Stomach (tissue), 19 donors: ENCODE measurements at places on chromosomes 1 and 21. TPM values are rescaled to one million over a fixed set of nuclear protein-coding genes. Genes with fewer than 3 reads are reported as not detected.

Gene FAM163A
- polyA plus RNA-seq = 0.15 TPM

Gene SLC1A7
- 0.08 TPM for polyA plus RNA-seq

Gene TIPRL
- polyA plus RNA-seq = 13.9 TPM

Gene BGLAP
- polyA plus RNA-seq = 1.5 TPM

Gene OR2T33
- polyA plus RNA-seq = not detected

Gene IVL
- polyA plus RNA-seq = not detected

Gene GPR37L1
- not detected for polyA plus RNA-seq

Gene C1orf53
- 11.7 TPM for polyA plus RNA-seq

Gene PTGER3
- polyA plus RNA-seq = 15.9 TPM

Gene COL8A2
- 2.0 TPM for polyA plus RNA-seq

Gene PTGS2
- 0.65 TPM for polyA plus RNA-seq

Gene ROR1
- polyA plus RNA-seq = 2.3 TPM

Gene RIIAD1
- 1.4 TPM for polyA plus RNA-seq

Gene FCAMR
- not detected for polyA plus RNA-seq

Gene BRDT
- not detected for polyA plus RNA-seq

Gene GJA5
- 0.61 TPM for polyA plus RNA-seq

Gene PPIE
- 50.9 TPM for polyA plus RNA-seq

Gene ARTN
- not detected for polyA plus RNA-seq

Gene CFHR1
- polyA plus RNA-seq = not detected

Gene SPATA21
- polyA plus RNA-seq = 0.30 TPM

Gene FNDC5
- 2.0 TPM for polyA plus RNA-seq

Gene TPTE
- not detected for polyA plus RNA-seq

- DNase-seq = peak; percentile 65
These were observed 4.3 kb upstream of the FGGY start for GRCh38 chr1:59292562-59292961.

DNA sequence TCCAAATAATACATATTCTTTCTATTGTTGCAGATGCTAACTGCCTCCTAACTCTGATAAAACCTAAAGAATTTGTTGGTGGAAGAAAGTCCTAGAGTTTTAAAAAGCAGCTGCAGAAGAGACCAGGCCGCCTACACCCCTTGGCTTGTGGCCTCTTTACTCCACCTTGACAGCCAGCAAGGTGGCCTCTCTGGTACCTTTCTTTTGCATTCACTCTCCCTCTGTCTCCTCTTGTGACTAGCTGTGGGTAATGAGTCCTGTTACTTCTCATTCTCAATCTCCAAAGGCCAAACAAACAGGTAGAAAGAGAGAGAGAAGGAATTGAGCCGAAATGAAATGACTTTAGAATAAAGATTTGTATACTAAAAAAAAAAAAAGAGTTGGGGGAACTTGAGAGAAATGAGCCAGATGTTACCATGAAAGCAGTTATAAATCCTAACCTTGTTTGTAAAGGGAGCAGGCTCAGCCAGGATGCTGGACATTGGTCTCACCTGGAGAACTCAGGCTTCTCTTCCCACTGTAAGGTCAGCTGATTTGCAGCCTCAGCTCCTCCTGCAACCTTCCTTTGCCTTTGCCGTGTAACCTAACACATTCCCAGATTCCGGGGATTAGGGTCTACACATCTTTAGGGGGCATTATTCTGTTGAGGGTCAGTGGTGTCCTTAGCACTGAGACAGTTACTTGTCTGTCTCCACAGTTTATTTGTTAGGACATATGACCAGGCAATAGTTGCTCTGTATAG is 164.1 kb upstream of the IRF2BP2 start:
- DNase-seq = peak; percentile 13

- peak; percentile 46 for DNase-seq
These were observed 21.9 kb upstream of the IVNS1ABP start for GRCh38 chr1:185338719-185339622.

- no peak for DNase-seq
These were observed 75.0 kb downstream of the USP24 start for GRCh38 chr1:55140137-55140536.

DNA sequence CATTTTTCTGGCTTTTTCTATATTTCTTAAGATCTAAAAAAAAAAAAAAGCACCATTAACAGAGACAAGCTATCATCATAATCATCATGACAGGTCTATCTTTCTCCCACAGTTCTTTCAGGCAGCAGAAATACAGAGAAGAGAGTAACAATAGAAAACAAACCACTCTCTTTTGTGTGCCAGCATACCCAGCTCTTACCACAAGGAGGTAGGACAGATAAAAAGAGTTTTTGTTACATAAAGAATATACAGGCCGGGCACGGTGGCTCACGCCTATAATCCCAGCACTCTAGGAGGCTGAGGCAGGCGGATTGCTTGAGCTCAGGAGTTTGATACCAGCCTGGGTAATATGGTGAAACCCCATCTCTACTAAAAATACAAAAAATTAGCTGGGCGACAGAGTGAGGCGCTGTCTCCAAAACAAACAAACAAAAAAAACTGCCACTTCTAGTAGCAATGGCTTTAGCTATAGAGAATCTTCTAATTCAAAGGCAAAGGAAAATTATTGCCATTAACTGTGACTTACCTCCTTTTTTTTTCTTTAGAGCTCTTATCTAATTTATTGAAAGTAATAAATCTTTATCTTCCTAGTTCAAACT is 39.7 kb downstream of the ANKRD13C start:
- no peak for DNase-seq

- no peak for DNase-seq
These were observed 3.1 kb upstream of the NCF2 start for GRCh38 chr1:183593356-183593755.

GRCh38 chr1:156083800-156084790 is 1.8 kb upstream of the MEX3A start:
- DNase-seq = no peak

DNA sequence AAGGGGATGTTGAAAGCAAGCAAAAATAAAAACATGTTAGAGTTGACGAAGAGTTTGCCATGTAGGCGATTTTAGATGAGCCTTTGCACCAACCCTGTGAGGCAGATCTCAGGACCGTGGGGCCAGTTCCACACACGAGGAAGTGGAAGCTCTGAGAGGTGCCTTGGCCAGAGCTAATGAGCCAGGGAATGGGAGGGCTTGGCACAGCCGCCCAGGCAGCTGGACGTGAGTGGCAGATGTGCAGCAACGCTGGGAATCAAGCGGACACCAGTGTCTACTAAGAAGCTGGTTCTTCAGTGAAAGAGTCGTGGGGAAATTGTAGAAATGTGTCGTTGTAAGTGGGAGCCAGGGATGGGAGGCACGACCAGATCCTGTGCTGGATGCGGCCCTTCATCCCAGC is 58.9 kb upstream of the COL6A1 start:
- DNase-seq = no peak

GRCh38 chr21:22743085-22743484 is 1744.9 kb downstream of the NCAM2 start:
- no peak for DNase-seq

GRCh38 chr1:232138044-232138443 is 491.9 kb downstream of the SIPA1L2 start:
- no peak for DNase-seq

DNA sequence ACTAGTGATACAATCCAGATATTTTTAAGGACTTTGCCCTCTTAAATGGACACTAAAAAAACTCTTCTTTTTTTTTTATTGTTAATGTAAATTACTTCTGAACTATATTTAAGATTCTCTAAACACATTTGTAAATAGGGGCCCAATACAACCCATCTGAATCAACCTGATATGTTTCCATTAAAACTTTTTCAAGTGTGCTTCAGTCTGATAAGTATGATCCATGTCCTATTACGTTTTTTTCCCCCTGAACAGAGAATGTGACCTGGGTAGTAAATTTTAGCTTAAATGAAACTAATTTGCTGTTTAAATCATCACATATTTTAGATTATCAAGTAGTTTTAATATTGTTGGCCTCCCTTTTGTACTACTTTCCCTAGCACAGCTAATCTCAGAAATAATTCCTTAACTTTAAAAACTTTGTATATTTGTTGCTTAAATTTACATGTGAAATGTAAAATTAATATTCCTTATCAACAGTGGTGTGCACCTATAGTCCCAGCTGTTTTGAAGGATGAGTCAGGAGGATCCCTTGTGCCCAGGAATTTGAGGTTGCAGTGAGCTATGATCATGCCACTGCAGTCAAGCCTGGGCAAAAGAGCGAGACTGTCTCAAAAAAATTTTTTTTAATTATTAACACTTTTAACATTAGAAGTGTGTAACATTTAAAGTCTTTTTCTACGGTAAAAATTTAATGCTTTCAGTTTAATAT is 3.0 kb upstream of the PKN2 start:
- no peak for DNase-seq

- DNase-seq = no peak
These were observed 38.9 kb upstream of the BMP8A start for GRCh38 chr1:39452540-39452939.

- DNase-seq = no peak
These were observed 55.6 kb downstream of the PTPRF start for GRCh38 chr1:43586136-43586731.

- peak; percentile 24 for DNase-seq
These were observed 244.5 kb downstream of the ADGRL2 start for GRCh38 chr1:82045221-82045620.

DNA sequence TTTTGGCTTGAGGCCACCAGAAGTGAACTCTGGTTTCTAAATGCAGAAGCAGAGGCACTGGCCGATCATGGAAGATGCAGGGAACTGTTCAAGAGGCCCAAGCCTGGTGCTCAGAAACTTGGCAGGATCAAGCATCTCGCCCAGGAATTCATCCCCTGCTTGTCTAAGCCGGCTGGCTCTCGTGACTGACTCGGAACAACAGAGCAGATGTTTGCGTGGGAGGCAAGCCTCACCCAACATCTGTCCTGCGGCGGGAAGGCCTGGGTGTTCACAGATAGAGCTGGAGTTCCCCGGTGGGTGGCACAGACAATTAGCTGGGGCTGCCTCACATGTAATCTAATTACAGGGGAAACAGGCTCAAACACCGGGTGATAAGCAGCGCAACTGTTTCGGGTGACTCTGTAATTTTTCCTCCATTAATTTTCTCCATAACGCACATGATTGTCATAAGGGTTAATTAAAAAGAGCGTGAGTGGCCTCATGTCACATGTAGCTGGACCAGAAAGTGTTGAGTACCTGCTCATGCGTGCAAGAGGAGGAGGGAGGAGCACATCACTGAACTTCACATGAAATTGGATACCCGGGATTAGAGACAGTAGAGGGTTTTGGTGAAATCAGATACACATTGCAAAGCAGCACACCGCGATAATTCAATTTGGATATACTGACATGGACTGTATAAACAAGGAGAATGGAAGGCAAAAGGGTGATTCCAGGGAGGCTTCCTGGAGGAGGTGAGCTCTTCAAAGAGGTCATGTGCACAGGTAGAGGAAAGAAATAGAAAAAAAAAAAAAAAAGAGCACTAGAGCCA is 180.0 kb downstream of the ETS2 start:
- peak; percentile 89 for DNase-seq

DNA sequence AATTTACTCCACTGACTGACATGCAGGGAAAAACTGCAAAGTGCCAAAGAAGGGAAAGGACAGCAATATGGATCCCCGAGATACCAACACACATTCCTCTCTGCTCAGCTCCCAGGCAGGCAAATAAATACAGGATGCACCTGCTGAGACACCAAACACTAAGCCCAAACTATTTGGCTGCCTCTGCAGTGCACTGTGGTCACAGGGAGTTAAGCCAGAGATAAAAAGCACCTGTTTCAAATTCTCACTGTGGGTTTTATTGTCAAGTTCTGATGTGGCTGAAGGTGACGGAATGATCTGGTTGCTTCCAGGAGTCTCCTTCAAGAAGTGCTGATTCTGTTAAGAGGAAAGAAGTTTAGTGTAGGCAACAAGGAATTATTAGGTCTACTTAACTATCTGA is 17.7 kb downstream of the TEX38 start:
- no peak for DNase-seq

- DNase-seq = no peak
These were observed 10.8 kb downstream of the FNDC5 start for GRCh38 chr1:32859915-32860314.

DNA sequence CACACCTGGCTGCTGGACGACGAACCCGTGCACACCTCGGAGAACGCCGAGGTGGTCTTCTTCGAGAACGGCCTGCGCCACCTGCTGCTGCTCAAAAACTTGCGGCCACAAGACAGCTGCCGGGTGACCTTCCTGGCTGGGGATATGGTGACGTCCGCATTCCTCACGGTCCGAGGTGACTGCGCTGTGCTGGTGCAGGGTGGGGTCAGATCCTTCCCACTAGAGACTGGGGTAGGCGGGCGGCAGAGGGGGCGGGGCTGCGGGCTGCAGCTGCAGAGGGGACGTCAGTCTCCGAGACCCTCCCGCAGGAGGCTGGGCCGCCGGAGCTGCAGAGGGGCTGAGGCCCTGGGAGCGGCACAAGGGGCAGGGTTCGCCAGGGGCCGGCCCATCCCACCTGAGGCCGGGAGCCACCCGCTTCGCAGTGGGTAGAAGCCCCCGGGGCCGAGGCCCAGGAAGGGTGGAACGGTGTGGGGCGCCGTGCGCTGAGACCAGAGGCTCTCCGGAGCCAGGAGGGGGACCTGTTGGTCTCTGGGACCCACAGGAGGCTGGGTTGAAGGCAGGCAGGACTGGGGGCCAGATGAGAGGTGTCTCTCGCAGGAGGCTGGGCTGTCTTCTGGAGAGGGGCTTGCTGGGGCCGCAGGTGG is 90.6 kb downstream of the TRIM11 start:
- DNase-seq = peak; percentile 44

DNA sequence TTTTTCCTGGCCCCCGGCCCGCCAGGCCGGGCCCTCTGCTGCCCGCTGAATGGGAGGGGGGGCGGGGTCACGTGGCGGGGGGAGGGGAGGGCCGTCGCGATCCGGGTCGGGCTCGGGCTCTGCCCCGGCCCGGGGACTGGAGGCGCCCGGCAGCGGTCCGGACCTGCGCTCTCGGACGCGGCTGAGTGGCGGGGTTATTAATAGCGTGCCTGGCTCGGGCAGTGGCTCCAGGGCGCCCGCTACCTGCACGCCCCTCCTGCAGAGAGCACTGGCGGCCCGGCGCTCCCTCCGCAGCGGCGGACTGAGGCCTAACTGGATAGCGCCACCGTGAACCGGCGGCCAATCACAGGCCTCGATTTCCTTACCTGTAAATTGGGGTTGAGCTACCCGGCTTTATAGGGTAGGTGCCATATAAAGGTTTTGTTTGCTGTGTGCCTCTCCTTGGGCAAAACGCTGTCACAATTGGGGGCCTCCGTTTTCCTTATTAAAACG is 28.1 kb downstream of the AHDC1 start:
- peak; percentile 84 for DNase-seq

DNA sequence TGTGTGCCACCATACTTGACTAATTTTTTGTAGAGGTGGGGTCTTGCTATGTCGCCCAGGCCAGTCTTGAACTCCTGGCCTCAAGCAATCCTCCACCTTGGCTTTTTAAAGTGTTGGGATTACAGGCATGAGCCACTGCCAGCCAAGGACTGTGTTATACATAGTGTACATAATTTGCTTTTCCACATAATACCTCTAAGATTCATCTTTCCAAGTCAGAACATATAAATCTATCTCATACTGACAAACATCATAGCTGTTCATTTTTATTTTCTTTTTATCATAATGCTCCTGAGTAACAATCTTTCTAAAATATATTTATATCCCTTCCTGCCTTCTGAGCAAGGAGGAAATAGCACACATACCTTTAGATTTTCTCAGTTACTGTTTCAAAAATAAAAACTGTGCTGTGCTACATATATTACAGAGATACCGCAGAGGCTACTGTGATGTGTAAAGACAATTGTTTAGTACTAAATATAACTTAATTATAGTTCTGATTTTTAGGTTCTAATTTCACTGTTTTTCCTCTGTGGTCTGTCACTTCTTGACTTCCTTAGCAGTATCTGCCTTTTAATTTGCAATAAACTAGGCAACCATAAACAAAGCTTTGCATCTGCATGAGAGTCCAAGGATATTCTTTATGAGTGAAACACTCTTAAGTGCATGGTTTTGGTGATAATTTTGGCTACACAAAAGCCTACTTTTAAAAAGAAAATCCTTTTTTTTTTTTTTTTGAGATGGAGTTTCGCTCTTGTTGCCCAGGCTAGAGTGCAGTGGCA is 59.3 kb downstream of the EYA3 start:
- no peak for DNase-seq
